ENCODE measurements at places on chromosomes 5 and 9.
A peak's percentile ranks its signal among the peaks of the same experiment; 100 is the strongest.

GRCh38 chr9:79166005-79166404, 405.8 kb upstream of the TLE4 start:
- no peak for DNase-seq

GRCh38 chr9:20620650-20621470, 1.4 kb downstream of the MLLT3 start:
- peak; percentile 48 for DNase-seq

DNA sequence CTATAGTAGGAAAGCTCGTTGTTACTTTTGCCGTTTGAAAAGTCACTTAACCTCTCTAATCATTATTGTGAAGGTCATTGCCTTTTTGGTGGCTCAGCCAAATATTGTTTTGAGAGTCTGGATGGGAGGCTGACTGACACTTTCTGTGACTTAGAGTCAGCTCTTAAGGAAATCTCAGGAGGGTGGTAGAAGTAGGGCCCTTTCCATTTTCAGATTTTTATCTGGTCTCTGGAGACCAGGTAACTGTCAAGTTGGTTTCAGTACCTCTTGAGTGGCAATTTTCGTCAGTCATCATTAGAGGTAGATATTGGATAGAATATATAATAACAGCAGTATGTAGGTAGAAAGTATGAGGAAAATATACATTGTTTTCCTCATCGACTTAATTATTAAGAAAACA, 23.3 kb downstream of the UGCG start:
- no peak for DNase-seq

DNA sequence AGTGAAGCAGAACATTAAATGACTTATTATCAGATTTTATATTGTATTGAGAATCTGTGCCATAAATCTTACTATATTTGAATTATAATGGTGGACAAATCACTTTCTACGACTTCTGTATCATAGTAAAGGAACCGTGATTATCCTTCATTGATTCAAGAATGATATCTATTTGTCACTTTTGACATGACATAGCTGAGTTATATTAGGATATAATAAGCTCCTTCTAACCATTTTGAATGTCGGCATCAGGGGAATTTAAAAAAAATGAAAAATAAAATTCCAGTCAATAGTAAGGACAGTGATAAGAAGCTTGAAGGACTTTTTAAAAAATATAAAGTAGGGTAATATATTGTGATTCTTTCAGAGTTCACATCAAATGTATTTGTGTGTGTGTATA, 338.9 kb upstream of the ACO1 start:
- DNase-seq = no peak

DNA sequence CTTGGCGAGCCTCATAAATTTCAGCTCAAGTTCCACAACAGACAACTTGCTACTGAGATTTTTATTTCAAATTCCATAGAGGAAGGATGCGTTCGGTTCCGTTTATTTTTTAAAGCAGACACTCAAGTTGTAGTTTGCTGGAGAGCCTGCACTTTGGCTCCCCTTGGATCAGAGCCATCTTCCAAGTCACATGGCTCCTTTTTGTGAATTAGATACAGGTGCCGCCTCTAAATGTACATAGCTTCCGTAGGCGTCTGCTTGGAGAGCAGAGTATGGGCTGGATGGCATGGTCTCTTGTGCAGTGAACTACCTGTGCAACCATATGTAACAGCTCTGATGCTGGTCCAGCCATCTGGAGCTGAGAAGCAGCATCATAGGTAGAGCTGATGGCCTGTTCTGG, 73.9 kb upstream of the WWC1 start:
- DNase-seq = no peak

DNA sequence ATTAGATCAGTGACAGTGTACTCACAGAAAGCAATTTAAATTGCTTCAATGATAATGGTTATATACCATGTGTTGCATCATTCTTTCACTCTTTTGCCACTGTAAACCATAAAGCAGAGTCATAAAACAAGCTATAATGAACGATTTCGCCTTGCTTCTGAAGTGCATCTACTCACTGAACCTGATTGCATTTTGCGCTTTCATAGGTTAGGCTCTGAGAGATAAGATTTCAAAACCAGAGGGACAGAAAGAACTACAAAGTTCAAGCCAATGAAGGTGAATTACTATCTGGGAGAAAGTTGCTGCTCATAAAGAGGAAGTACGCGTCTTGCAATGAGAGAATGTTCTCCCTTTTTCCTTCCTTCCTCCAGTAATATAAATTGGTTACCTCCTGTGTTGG, 412.7 kb downstream of the CETN3 start:
- no peak for DNase-seq

DNA sequence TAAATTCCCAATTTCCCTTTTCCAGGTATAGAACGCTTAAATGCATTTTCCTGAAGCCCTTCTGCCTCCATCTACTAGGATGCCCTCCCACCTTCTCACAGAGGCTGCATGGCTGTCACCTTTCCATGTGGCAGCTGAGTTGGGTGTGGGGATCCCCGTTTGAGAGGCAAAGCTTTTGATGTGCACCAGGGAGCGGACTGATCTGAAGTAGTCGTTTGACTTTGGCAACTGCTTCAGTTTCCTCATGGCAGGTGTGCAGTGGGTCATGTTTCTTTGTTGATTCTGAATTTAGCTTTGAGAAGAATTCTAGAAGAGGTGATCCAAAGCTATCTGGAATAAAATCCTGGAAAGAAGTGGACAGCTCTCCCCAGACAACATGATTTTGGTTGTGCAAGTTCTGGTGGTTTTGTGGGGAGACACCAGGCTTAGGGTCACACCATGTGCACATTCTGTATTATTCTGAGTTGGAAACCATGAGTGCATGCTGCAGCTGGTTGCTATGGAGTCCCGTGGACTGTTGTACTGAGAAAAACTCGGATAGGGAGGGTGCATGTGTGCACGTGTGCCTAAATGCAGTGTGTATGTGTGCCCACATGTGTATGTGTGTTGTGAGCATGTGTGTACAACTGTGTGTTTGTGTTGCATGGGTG, 63.5 kb downstream of the GADD45G start:
- DNase-seq = no peak

DNA sequence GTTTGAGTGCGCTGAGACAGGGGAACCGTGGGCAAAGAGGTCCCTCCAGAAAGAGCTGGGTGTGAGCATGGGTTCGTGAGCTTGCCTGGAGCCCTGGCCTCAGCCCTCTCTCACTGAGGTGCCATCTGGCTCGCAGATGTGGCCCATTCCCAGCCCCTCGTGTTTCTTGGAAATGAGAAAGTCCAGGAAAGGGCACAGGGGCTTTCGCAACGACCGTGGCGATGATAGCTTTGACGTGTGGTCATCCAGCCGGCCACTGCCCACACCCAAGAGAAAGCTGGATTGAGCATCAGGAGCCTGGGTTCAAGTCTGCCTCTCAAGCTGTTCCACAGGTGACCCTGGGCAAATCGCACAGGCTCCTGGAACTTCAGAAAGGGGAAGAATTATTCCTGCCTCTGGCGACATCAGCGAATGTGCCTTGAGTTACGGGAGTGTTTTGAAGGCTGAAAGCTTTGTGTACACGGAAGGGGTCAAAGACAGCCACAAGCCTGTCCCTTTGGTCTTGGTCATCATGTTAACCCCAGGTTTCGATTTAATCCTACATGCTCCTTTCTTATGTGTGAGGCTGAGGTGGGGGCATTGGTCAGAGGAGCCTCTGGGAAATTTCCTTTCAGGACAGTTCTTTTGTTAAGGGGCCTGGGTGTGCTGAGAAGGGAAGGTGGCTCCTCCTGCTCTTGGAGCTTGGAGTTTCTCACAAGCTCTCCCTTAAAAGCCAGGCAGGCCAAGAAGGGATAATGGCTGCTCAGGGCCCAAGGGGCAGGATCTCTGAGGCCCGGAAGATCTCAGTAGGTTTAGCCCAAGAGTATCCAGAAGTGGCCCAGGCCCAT, 41.7 kb upstream of the IL17B start:
- no peak for DNase-seq

- no peak for DNase-seq
These were observed 16.7 kb downstream of the MRRF start for GRCh38 chr9:122281368-122281767.

- DNase-seq = no peak
These were observed 143.8 kb downstream of the ADAMTSL1 start for GRCh38 chr9:18617759-18618158.

GRCh38 chr5:133924221-133924920, 44.1 kb downstream of the C5orf15 start:
- DNase-seq = no peak

DNA sequence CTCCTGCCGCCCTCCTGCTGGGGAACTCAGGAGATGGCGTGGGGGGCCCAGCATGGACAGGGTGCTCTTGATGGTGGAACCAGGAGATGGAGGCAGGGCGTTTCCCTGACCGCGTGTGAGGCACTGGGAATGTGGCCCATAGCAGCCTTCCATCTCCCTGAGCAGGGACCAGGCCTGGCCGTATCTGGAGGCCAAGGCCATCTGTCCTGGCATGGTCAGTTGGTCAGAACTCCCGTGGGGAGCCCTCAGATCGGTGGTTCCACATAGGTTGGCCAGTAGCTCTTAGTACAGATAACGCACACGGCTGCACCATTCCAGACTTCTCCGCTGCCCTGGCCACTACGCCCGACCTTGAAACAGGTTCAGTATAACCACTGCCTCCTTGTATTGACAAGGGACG, 77.6 kb downstream of the KCNT1 start:
- no peak for DNase-seq

DNA sequence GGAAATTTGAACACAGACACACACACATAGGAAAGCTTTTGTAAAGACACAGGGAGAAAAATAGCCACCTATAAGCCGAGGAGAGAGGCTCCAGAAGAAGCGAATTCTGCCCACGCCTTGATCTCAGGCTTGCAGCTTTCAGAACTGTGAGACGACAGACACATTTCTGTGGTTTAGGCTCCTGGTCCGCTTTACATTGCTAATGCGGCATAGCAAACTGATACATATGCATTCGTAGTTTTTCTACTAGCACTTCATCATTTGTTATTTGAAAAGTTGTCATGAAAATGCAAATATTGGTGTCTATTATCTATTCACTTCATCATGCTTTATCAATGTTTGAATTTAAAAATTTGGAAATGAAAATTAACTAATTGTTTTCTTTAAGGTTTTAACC, 674.9 kb downstream of the SEMA5A start:
- no peak for DNase-seq

DNA sequence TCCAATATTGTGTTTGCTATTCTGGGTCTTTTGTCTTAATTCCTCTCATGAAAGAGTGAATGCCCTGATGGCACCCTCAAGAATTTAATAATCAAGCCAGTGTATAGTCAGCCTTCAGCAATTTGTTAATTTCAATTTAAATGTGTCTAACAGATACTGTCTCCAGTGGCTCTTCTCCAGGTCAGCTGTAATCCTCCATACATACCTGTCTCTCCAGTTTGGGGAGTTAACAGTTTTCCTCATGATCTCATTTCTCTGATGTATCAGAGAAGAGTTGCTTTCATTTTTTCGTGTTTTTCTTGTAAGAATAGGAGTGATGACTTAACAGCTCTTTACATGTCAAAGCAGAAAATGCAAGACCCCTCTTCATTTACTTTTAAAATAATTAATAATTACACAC, 500.3 kb upstream of the RORB start:
- no peak for DNase-seq

DNA sequence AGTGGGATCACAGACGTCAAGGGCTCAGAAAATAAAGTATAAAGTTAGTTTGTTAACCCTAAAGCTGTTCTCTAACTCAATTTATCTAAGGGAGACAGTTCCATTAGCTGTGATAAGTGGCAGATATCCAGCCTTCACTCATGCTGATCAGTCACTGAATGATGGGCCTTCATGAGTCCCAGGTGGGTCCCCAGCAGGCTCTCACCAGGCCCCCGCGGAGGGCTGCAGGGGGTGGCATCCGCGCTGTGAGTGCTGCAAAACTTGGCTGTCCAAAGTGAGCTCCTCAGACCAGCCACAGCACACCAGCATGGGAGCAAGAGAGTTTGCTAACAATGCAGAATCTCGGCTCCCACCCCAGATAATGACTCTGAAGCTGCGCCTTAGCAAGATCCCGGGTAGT, 187.2 kb downstream of the GNA14 start:
- no peak for DNase-seq

GRCh38 chr5:123845356-123846100, 333.6 kb downstream of the CSNK1G3 start:
- DNase-seq = no peak

DNA sequence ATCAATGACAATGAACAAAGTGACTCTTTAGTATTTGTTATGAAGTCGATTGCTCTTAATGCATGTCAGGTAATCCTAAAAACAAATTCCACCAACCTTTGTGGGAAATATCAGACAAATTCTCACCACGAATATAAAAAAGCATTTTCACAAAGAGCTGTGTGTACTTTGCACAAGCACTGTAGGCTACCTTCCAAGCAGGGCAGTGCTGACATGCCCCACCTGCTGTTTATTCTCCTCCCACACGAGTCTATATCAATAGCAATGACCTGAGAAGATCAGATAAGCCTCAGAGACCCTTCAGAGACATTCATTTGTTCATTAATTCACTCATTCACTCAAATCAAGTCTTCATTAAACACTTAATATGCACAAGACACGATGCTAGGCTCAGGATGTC, 469.1 kb downstream of the ZSWIM6 start:
- DNase-seq = no peak

DNA sequence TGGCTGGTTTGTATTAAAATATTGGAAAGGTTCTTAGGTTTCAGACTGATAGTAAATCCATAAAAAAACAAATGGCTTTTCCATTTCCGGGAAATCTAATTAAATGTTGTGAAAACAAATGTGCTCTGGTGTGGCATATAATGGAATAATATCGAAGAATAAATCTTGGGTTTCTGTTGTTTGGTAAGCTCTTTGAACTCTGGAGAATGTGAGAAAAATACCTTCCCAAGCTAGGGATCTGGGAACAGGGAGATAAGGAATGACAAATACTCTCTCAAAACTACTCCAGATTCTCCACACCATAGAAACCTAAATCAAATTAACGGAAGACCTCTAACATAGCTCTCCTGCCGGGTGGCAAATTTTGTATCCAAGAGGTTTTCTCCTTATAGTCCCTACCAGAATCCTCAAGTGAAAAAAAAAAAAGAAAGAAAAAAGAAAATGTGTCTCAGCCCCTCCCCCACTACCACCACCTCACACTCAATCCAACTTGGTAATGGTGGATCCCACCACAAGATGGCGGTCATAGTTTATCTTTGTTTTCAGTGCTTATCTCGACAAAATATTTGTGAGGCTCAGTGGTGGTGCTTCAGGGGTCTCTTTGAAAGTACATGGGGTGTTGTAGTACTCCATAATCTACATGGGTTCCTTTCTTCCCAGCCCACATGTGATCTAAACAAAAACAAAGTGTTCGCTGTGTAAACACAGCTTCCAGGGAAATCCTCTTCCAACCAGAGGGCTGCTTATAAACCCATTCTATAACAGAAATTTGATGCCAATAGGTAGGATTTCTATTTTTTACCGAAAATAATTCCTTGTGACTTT, 54.5 kb upstream of the FST start:
- DNase-seq = no peak

DNA sequence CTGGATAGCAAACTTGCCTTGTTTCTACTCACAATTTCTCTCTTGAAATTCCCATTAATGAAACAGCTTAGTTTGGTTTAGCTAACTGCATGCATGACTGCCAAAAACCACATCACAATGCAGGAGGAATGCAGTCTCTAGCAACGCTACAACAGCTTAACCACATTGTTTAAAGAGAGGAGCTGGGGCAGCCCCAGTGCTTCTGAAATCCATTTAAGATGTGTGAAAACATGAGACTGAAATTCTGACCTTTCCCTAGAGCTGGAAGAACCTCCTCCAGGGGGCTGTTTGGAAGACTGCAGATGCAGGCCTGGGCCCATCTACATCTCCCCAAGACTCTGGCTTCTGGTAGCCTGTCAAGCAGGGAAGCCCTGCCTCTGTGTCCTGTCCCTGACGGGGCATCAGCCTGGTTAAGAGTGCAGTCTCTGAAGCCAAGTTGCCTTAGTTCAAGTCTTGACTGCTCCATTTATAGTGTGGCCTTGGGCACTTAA, 157.1 kb downstream of the ZNF462 start:
- no peak for DNase-seq

GRCh38 chr5:58773744-58774441, 191.0 kb downstream of the RAB3C start:
- DNase-seq = no peak

All from stimulated activated CD8-positive, alpha-beta memory T cell treated with anti-CD3 and anti-CD28 coated beads, Interleukin-2, amount 100 ng/mL, for 48 hours (primary cell).